ENCODE measurements at places on chromosomes 7 and 10.

GRCh38 chr7:104445393-104445792 is 117.0 kb downstream of the LHFPL3 start:
- no peak for DNase-seq

- DNase-seq, result no peak
These were observed 267.7 kb downstream of the GFRA1 start for GRCh38 chr10:116005301-116005700.

DNA sequence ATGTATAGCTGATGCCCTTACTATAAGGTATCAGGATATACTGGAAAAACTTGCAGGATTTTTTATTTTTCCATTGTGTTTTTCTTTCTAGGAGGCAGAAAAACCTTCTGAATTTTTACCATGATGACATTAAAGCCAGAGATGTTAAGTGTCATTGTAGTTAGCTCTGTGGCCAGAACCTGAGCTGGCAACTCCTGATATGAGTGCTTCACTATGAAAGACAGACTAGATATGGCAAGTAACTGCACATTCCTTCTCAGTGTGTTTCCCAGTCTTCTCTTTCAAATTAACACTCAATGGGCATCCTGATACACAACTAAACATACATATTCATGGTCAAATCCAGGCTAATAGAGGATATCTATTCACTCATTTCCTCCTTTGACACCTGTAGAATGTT is 166.2 kb downstream of the CTTNBP2 start:
- no peak for DNase-seq

DNA sequence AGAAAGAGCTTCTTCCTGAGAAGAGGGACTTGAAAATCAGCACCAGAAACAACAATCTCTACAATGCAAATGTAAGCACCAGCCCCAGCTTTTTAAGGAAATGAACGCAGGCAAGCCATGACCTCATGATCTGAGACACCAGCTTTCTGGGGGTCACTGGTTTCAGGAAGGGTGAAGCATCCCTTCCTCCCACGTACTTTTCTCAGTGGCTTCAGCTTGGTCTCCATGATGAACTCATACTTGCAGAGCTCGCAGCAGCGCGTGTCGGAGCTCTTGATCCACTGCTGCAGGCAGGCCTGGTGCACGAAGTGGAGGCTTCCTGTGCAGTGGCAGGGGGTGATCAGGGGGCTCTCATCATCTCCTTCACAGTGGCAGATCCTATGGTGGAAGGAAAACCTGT is 87.0 kb downstream of the ALOX5 start:
- DNase-seq, result no peak

- no peak for DNase-seq
These were observed 277.6 kb downstream of the KCNMA1 start for GRCh38 chr10:77359950-77360520.

DNA sequence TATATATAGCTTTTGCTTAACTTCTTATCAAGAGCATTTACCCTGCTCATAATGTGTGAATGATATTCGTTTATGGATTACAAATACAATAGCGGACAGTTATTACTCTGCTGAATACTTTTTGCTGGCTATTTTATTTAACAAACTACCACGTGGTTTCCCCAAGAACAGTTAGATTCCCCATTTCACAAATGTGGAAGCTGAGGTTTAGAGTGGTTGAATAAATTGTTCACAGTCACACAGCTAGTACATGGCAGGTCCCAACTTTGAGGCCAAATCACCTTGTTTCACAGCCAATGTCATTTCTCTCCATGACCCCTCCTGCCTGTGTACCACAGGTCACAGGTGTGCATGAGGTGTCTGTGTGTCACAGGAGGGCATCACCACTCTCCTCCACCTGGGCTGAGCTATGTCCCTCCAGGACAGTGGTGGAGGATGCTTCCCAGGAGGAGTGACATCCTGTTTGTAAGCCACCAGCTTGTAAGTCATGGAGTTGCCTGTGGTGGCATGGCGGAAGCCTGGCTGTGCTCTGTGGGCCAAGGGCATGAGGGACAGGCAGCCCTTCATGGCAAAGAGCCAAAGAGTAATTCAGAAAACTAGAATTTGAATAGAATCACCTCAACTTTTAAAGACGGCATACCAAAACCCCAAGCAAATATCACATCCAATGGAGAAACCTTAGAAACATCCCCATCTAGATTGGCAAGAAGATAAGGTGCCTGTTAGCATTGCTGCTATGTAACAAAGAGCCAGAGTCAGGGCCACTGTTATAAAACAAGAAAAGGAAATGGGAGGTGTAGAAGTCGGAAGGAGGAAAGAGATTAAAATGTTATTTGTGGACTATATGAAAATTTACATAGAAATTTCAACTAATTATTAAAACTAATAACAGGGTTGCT is 51.9 kb downstream of the AOC1 start:
- no peak for DNase-seq

- no peak for DNase-seq
These were observed 237.4 kb downstream of the CAMK1D start for GRCh38 chr10:12586741-12587140.

DNA sequence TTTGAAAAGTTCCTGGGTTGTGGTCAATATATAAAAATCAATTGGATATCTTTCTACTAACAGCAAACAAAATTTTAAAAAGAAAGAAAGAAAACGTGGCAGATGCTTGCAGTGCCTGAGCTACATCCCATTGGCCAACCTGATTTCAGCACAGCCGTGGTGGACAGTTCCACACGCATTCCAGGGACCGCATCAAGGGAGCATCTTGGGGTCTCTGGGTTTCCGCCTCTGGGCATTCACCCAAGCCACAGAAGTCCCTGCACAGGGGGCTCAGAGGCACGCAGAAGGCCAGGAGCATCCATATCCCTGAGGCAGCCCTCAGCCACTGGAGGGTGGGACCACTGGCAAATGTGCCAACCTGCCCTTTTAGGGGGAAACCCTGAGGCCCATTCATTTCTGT is 254.5 kb upstream of the RNF32 start:
- DNase-seq, result no peak

GRCh38 chr7:30453921-30454320 is 24.7 kb downstream of the NOD1 start:
- no peak for DNase-seq

GRCh38 chr7:1900847-1901246 is 230.8 kb downstream of the ELFN1 start:
- no peak for DNase-seq

GRCh38 chr10:110365356-110366143 is 60.8 kb upstream of the SMNDC1 start:
- DNase-seq, result no peak

DNA sequence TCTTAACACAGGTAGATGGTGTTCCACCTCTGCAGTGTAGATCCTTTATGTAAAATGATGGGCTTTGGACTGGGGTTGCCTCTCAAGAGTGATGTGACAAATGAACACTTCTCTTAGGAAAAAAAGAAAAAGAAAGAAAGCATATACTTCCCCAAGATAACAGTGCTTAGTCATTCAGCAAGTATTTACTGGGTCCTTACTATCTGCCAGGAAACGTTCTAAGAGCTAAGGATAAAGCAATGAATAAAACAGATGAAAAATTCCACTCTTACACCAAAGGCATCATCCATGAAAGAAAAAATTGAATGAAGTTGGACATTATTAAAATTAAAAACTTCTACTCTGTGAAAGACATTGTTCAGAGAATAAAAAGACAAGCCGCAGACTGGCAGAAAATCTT is 177.3 kb downstream of the C7orf25 start:
- no peak for DNase-seq

- DNase-seq, result no peak
These were observed 62.2 kb upstream of the ECHDC3 start for GRCh38 chr10:11679946-11680345.

GRCh38 chr7:124575176-124575575 is 190.4 kb downstream of the GPR37 start:
- no peak for DNase-seq

DNA sequence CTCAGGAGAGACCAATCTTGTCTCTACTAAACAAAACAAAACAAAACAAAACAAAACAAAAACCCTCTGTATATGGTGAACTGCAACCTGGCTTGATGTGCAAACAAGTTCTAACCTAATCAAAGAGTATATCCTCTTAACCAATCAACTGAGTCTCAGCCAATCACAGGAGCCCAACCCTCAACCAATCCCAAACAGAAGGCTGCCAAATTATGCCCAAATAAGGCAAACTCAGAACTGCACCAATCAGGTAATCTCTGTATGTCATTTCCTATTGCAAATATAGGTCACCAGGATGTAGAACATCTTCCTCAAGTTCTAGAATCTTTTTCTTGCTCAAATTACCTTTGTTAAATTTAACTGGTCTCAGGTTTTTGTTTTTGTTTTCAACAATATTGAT is 5.2 kb downstream of the FAM133B start:
- DNase-seq, result no peak

DNA sequence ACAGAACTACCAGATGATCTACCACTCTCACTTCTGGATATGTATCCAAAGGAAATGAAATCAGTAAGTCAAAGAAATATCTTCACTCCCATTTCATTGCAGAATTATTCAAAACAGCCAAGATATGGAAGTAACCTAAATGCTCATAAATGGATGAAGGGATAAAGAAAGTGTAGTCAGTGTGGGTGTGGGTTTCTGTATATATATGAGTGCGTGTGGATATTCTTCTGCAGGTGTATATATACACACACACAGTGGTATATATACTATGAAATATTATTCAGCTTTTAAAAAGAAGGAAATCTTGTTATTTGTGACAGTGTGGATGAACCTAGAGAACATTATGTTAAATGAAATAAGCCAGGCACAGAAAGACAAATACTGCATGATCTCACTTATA is 48.7 kb downstream of the IMMP2L start:
- DNase-seq, result no peak

- peak; percentile 86 for DNase-seq
These were observed 3.7 kb downstream of the ELOVL3 start for GRCh38 chr10:102229810-102230263.

DNA sequence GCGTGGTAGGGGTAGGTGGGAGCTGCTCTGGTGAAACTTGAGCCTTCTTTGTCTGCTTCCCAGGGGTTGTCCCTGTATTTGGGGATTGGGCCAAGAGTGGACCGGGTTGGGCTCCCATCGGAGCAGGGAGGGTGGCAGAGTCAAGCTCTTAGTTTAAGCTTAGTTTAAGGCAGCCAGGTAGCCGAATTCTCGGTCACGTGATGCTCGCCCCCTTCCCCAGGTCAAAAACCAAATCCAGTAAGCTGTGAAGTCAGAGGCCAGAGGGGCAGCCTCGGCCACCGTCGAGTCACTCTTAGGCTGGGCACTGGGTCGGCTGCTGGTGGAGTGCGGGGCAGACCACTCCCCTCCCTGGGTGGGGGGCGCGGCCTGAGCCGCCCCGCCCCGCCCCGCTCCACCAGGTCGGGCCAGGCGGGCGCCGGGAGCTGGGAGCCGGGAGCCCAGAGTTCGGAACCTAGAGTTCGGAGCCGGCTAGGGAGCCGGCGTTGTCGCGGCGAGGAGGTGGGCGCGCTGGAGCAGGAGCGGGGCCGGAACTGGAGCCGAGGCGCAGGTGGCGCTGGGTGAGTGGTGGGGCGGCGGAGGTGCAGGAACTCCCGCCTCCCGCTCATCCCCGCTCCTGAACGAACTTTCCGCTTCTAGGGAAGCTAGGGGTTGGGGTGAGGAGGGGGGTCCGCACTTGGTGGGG is 2.8 kb upstream of the LZTS2 start:
- peak; percentile 48 for DNase-seq

DNA sequence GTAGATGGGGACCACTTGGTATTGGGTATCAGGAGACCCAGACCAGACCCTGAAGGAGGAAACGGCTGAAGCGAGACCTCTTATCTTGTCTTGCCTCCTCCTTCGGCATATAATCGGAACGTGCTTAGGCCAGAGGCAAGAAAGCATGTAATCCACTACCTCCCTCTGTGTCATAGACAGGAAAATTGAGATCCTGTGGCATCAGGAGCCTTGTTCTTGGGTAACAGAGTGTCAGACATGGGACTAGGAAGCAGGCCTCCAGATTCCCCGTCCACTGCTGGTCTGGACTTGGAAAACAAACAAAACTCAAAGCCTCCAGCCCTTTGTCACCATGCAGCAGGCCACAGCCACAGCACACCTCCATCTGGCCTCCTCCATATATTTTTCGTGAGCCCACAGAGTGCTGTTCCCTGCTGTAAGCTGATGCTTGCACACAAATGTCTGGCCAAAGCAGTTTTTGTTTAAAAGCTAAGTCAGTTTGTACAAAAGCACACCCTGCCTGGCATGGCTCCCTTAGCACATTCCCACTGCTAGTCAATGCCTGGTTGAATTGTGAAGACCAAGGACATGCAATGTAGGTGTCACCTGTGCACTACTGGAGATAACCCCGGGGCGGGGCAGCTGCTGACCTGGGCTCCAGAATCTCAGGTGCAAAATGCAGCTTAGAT is 510.9 kb downstream of the RPS24 start:
- DNase-seq, result no peak

DNA sequence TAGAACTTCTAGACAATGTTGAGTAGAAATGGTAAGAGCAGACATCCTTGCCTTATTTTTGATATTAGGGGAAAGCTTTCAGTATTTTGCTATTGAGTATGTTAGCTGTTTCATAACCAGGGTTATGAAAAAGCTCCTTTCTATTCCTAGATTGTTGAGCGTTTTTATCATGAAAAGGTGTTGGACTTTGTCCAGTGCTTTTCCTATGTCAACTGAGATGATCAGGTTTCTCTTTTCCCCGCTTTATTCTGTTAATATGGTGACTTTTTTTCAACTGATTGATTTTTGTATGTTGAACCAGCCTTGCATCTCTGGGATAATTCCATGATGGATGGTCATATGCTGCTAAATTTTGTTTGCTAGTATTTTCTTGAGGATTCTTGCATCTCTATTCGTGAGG is 58.5 kb downstream of the LCOR start:
- DNase-seq, result no peak

DNA sequence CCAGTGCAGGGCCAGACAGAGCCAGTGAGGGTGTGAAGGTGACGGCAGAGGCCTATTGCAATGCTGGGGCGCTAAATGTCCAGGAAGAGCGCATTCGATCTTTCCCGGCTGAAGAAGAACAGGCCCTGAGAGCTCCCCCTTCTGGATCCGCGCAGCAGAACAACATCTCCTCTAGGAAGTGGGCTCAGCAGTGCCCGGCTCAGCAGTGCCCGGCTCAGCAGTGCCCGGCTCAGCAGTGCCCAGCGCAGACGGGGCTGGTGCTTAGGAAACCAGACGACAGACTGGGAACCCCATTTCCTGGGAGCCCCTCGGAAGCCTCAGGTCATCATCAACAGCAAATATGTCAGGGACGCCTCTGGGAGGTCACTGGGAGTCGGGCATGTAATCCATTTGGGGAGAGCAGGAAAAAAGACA is 4.7 kb upstream of the NOS3 start:
- peak; percentile 77 for DNase-seq

GRCh38 chr10:14879928-14880193 is 1.2 kb downstream of the SUV39H2 start:
- DNase-seq, result no peak

GRCh38 chr7:132251327-132251659 is 325.0 kb downstream of the PLXNA4 start:
- peak; percentile 9 for DNase-seq
